Right lung (tissue), 10 donors: ENCODE measurements at places on chromosomes 7 and 10.

DNA sequence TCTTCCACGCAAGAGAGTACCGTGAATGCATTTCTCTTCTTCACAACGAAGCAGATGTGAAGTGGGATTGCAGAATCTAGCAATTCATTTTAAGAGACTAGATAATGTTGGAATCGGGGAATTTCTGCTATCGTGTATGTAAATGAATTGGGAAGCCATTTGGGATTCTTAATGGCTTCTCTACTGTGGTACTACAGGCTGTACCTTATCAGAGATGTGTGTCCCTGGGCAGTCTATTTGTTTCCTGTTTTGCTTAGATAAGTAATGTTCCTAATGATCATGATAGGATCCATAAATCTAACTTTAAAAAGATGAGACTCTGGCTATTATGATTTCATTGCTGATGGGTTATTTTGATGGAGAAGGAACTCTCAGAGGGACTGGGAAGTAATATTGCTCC is 320.6 kb downstream of the REEP3 start:
- no peak for DNase-seq

DNA sequence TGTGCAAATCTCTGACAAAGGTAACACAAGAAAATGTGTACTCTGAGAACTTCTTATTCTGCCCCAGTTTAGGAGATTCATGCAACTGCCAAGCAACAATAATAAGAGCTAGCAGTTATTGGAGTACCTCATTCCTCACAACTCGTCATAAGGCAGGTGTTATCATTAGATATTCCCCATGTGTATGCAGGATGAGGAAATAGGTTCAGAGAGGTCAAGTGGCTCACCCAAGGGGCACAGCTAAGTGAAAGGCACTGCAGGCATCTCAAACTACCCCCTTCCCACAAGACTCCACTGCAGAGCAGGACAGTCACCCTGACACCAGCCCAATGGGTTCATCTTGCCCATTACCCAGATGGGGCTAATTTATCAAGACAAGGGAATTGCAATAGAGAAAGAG is 1.3 kb upstream of the GSTK1 start:
- no peak for DNase-seq

GRCh38 chr7:43568529-43568928 is 14.4 kb upstream of the STK17A start:
- no peak for DNase-seq

DNA sequence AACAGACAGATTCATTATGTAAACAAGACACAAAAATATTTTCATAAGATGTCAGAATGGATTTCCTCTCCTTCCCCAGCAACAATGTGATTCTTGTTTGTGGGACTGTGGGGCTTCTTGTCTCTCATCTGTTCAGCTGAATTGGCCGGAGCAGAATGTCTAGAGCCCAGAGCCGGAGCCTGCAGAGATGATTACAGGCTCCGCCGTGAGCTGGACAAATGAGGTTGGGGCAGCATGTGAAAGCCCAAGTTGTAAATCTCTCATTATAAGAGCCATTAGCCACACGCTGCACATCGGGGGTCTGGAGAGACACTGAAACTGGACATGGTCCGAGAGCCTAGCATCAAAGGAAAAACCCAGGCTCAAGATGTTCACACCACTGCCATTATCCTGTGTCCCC is 137.0 kb upstream of the ADAM12 start:
- no peak for DNase-seq

- no peak for DNase-seq
Measured at GRCh38 chr7:94630855-94631254, 25.1 kb downstream of the SGCE start.

- no peak for DNase-seq
Measured at GRCh38 chr7:130372402-130373165, 7.7 kb upstream of the CPA1 start.

GRCh38 chr10:86585037-86585929 is 63.7 kb upstream of the WAPL start:
- DNase-seq = peak; percentile 45

DNA sequence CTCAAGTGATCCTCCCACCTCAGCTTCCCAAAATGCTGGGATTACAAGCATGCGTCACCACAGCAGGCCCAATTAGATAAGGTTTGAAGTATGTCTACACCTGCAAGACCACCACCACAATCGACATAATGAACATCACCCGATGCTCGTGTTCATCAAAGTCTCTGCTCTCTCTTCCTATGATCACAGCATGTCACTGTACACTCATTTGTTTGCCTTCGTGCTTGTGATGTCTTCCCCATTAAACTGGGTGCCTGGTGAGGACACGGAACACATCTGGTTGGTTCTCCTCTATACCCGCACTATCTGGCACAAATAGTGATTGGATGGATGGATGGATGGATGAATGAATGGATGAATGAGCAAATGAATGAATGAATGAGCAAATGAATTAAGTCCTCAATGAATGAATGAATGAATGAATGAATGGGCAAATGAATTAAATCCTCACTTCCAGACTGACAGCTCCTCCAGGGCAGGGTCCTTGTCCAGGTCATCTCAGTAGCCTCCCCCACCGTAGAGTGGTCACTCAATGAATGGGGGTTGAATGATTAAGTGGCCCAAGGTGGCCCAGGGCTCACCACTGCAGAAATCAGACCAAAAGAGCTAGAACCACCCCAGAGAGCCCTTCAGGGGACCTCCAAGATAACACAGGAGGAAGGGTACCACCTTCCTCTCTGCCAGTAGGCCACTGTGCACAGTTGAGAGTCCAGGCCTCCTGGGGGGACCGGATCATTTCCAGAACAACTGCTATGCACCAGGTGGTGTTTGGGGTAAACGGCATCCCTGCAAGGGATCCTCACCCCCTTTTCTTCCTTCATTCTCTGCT is 101.9 kb upstream of the TNRC18 start:
- no peak for DNase-seq
